Progenitor cell of endocrine pancreas (in vitro differentiated cells): ENCODE measurements at places on chromosomes 3 and 15. TPM values are rescaled to one million over a fixed set of nuclear protein-coding genes. Genes with fewer than 3 reads are reported as not detected.

Gene GNB4
- total RNA-seq, result 1.4 and 2.6 TPM in 2 replicates

Gene OXSR1
- total RNA-seq, result 55.5 and 56.3 TPM in 2 replicates

DNA sequence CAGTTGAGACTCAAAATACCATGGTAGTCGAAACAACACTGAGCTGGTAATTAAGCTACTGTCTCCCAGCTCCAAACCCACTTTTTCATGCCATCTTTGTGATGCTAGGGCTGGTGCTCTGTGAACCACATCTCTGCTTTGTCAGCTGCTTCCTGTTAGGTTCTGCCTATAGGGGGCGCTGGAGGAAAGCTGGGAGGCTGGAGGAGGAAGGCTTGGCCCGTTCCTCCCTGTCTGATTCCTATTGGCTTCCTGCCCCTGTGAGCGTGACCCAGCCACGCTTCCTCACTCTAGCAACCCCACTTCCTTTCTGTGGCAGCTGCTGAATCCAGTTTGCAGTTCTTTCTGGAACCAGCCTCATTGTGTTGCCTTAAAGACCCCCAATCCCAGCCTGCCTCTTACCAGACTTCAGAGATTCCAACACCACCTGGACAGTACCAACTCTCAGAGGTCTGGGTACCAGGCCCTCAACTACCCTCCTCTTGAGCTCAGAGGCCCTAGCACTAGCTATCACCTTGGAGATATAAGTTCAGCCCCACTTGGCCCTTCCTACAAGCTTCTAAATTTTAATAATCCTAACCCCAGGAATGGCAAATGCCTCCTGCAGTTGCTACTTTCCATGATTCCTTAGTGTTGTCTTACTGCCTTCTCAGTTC is 120.9 kb downstream of the ERC2 start:
- DNase-seq, result peak; percentile 10
- no peaks in the 10 kb centered on the region for H3K27me3 ChIP-seq
- H3K27ac ChIP-seq, result no peak overlapping the region

Gene CKMT1A
- total RNA-seq, result 4.0 TPM in 2 replicates

DNA sequence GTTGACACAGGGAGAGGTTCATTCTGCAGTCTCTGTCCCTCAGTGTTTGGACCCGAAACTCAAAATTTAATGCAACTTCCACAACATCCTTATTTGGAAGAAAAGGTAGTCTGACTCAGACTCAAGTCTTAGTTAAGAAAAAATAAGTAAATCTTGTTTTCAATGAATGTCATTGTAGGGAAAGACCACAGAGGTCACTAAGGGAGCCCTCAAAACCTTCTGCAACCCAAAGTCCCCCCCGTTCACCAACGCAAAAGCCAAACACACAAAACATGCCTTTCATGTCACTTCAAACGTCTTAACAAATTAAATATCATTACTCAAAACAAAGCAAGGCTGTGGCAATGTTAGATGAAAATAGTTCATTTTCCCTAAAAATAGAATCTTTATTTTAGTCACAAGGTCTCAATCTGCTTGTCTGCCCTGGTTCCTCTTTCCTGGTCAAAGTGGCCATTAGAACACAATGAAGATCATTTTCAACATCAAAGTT is 20.9 kb upstream of the SSUH2 start:
- no peak overlapping the region for H3K27ac ChIP-seq
- H3K36me3 ChIP-seq, result no peaks in the 10 kb centered on the region
- no peak overlapping the region for H3K4me3 ChIP-seq

DNA sequence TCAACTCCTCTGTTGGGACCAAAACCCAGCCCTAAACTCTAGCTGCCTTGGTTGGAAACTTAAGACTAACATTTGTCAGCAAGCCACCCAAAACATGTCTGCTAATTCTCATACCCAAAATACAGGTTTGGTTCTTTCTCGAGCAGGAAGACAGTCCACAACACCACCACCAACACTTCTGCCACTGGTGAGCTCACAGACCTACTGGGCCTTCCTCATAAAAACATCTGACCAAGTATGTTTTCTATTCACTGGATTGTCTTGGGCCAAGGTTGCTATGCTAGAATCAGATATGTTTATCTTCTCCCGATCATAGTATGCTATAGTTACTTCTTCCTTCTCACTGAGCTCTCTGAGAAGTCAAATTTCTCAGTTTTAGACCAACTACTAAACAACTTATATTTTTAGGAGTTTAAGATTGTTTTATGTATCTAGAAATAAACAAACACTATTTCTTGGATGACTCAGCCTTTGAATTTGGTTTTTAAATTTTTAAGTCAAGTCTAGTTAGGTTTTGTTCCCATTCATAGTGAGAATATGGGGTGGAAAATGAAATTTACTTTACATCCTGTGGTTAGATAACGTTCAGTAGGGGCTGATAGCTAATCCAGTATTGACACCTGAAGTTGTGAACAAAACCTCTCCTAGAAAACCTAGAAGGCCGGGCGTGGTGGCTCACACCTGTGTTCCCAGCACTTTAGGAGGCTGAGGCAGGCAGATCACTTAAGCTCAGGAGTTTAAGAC is 360.5 kb downstream of the RSL24D1 start:
- peaks cover 2% of the 10 kb centered on the region for H3K4me1 ChIP-seq
- no peak for DNase-seq
- H3K36me3 ChIP-seq, result no peaks in the 10 kb centered on the region
- no peak overlapping the region for H3K4me3 ChIP-seq
- H3K27me3 ChIP-seq, result no peaks in the 10 kb centered on the region

Gene ACKR4
- total RNA-seq, result not detected in 2 replicates

- H3K36me3 ChIP-seq, result peaks cover 23% of the 10 kb centered on the region
- H3K27ac ChIP-seq, result peak overlapping the region; percentile 87
- no peak for DNase-seq
- peaks cover 4% of the 10 kb centered on the region for H3K4me1 ChIP-seq
- no peak overlapping the region for H3K4me3 ChIP-seq
- H3K27me3 ChIP-seq, result no peaks in the 10 kb centered on the region
Measured at GRCh38 chr3:39096775-39097174, 10.7 kb downstream of the GORASP1 start.

Gene FBXO40
- total RNA-seq, result not detected in 2 replicates

Gene RTP1
- not detected in 2 replicates for total RNA-seq

GRCh38 chr3:158776531-158776930 is 25.3 kb upstream of the MFSD1 start:
- no peak overlapping the region for H3K27ac ChIP-seq
- H3K4me1 ChIP-seq, result peaks cover 1% of the 10 kb centered on the region
- no peaks in the 10 kb centered on the region for H3K27me3 ChIP-seq
- no peak overlapping the region for H3K4me3 ChIP-seq

- no peak overlapping the region for H3K4me3 ChIP-seq
- H3K27ac ChIP-seq, result no peak overlapping the region
- peaks cover 40% of the 10 kb centered on the region for H3K27me3 ChIP-seq
- no peaks in the 10 kb centered on the region for H3K36me3 ChIP-seq
Measured at GRCh38 chr3:186247821-186248814, 113.9 kb downstream of the DGKG start.

Gene MAP1A
- 4.7 and 5.2 TPM in 2 replicates for total RNA-seq

- peaks cover 2% of the 10 kb centered on the region for H3K4me1 ChIP-seq
- H3K27ac ChIP-seq, result no peak overlapping the region
- H3K27me3 ChIP-seq, result peaks cover 2% of the 10 kb centered on the region
Measured at GRCh38 chr3:100761211-100761942, 52.1 kb downstream of the TFG start.

- no peak for DNase-seq
- H3K36me3 ChIP-seq, result no peaks in the 10 kb centered on the region
- H3K27ac ChIP-seq, result no peak overlapping the region
- H3K27me3 ChIP-seq, result no peaks in the 10 kb centered on the region
Measured at GRCh38 chr3:142095841-142096240, 53.5 kb downstream of the TFDP2 start.

DNA sequence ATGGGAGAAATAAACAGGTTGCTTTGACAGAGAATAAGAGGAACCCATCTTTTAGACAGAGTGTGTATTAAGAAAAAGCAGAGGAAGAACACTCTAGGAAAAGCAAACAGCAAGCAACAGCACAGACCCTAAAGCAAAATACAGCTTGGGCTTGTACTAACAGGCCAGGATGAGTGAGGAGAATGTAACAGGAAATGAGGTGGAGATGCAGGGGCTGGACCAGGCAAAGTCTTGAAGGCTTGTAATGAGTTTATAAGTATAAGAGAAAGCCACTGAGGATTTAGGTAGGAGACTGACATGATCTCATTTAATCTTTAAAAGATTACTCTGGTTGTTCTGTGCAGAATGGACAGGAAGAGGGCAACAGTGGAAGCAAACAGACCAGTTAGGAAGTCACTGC is 4.9 kb downstream of the UBR1 start:
- peaks cover 23% of the 10 kb centered on the region for H3K36me3 ChIP-seq
- H3K4me1 ChIP-seq, result peaks cover 10% of the 10 kb centered on the region
- H3K27ac ChIP-seq, result no peak overlapping the region

Gene ALG1L2
- 3.5 and 3.9 TPM in 2 replicates for total RNA-seq

- no peak for DNase-seq
- H3K4me3 ChIP-seq, result no peak overlapping the region
- peaks cover 28% of the 10 kb centered on the region for H3K36me3 ChIP-seq
- no peaks in the 10 kb centered on the region for H3K27me3 ChIP-seq
- H3K4me1 ChIP-seq, result no peaks in the 10 kb centered on the region
Measured at GRCh38 chr15:76791511-76791910, 113.6 kb downstream of the SCAPER start.

- H3K4me1 ChIP-seq, result peaks cover 5% of the 10 kb centered on the region
- no peak overlapping the region for H3K4me3 ChIP-seq
- DNase-seq, result no peak
- H3K27ac ChIP-seq, result no peak overlapping the region
- no peaks in the 10 kb centered on the region for H3K36me3 ChIP-seq
- H3K27me3 ChIP-seq, result peaks cover 19% of the 10 kb centered on the region
Measured at GRCh38 chr3:9298236-9298635, 48.8 kb upstream of the SRGAP3 start.

GRCh38 chr3:53213276-53213675 is 42.5 kb downstream of the TKT start:
- H3K36me3 ChIP-seq, result no peaks in the 10 kb centered on the region
- no peak overlapping the region for H3K4me3 ChIP-seq
- no peaks in the 10 kb centered on the region for H3K4me1 ChIP-seq

Gene KCNAB1
- 1.8 and 2.1 TPM in 2 replicates for total RNA-seq

DNA sequence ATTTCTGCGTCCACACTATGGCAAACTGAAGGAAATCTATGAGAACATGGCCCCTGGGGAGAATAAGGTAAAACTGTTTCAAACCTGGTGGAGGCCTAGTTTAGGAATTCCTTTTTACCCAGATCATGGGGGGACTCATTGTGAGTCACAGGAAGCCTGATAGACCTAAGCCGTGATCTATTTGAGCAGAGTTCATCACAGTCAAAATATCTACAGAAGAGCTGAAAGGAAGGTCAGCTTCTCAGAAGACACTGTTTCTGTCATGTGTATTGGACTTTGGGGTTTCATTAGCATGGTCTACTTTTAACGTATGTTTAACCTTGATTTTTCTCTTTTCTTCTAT is 1.3 kb downstream of the PSMD2 start:
- no peak for DNase-seq
- H3K4me3 ChIP-seq, result peak overlapping the region; percentile 96
- peaks cover 12% of the 10 kb centered on the region for H3K4me1 ChIP-seq
- peak overlapping the region; percentile 94 for H3K27ac ChIP-seq

Gene TNNC1
- 3.3 and 3.6 TPM in 2 replicates for total RNA-seq

DNA sequence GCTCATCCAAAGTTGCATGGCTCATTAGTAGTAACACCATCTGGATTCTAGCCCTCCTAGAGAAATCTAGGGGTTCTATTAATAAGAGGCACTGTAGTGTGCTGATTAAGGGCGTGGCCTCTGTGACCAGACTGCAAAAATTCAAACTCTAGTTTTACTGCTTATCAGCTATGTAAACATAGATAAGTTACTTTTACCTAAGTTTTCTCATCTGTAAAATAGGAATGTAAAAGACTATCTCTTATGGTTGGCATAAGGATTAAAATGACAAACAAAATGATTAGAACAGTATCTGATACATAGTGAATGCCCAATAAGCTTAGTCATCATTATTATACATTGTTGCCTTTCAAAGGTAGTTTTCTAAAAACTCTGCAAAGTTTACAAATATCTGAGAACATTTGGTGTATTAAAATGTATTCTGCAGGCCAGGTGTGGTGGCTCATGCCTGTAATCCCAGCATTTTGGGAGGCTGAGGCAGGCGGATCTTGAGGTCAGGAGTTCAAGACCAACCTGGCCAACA is 4.5 kb downstream of the PTX3 start:
- peaks cover 23% of the 10 kb centered on the region for H3K27me3 ChIP-seq
- H3K4me3 ChIP-seq, result no peak overlapping the region
- no peak for DNase-seq
- no peak overlapping the region for H3K27ac ChIP-seq

GRCh38 chr3:117871934-117872333 is 1162.4 kb downstream of the TUSC7 start:
- H3K27ac ChIP-seq, result no peak overlapping the region
- peaks cover 2% of the 10 kb centered on the region for H3K36me3 ChIP-seq
- peaks cover 19% of the 10 kb centered on the region for H3K4me1 ChIP-seq
- no peak for DNase-seq

GRCh38 chr3:81913886-81914663 is 152.6 kb upstream of the GBE1 start:
- no peak overlapping the region for H3K4me3 ChIP-seq
- H3K27me3 ChIP-seq, result no peaks in the 10 kb centered on the region
- no peaks in the 10 kb centered on the region for H3K36me3 ChIP-seq
- no peak overlapping the region for H3K27ac ChIP-seq
- DNase-seq, result no peak
- peaks cover 3% of the 10 kb centered on the region for H3K4me1 ChIP-seq

- H3K4me1 ChIP-seq, result peaks cover 5% of the 10 kb centered on the region
- H3K27ac ChIP-seq, result no peak overlapping the region
- no peak for DNase-seq
- no peaks in the 10 kb centered on the region for H3K36me3 ChIP-seq
- peaks cover 6% of the 10 kb centered on the region for H3K27me3 ChIP-seq
Measured at GRCh38 chr3:160478338-160478737, 28.8 kb upstream of the TRIM59 start.

DNA sequence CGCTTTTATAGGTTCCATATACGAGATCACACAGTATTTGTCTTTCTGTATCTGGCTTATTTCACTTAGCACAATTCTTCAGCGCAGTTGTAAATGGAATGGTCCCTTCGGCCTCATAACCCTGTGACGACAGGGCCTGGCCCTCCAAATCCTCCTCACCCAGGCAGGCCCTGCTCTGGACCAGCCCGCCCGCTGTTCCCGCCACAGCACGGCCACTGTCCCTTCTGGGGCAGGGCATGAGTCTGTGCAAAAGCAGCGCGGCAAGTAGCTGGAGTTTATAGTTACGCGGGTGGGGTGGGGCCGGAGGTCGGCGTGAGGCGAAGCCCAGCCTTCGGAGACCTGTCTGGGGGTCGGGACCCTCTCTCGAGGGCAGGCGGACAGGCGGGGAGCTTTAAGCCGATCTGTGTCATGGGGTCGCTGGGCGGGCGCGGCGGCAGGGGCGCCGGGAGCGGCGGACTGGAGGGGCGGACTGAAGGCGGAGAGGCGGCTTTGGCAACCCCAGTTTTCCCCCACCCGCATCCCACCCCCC is 543 bp downstream of the ARPIN start:
- peaks cover 7% of the 10 kb centered on the region for H3K36me3 ChIP-seq
- peak overlapping the region; percentile 46 for H3K27ac ChIP-seq
- DNase-seq, result peak; percentile 24
- H3K27me3 ChIP-seq, result peaks cover 3% of the 10 kb centered on the region
- peak overlapping the region; percentile 80 for H3K4me3 ChIP-seq

Gene CISH
- 4.9 and 5.2 TPM in 2 replicates for total RNA-seq
